CD4-positive, alpha-beta memory T cell (primary cell): ENCODE measurements at places on chromosomes 5 and 9.
A peak's percentile ranks its signal among the peaks of the same experiment; 100 is the strongest.

GRCh38 chr5:98735806-98736507, 37.5 kb upstream of the RGMB start:
- DNase-seq = no peak

- no peak for DNase-seq
Measured at GRCh38 chr9:93976973-93977372, 21.8 kb upstream of the BARX1 start.

DNA sequence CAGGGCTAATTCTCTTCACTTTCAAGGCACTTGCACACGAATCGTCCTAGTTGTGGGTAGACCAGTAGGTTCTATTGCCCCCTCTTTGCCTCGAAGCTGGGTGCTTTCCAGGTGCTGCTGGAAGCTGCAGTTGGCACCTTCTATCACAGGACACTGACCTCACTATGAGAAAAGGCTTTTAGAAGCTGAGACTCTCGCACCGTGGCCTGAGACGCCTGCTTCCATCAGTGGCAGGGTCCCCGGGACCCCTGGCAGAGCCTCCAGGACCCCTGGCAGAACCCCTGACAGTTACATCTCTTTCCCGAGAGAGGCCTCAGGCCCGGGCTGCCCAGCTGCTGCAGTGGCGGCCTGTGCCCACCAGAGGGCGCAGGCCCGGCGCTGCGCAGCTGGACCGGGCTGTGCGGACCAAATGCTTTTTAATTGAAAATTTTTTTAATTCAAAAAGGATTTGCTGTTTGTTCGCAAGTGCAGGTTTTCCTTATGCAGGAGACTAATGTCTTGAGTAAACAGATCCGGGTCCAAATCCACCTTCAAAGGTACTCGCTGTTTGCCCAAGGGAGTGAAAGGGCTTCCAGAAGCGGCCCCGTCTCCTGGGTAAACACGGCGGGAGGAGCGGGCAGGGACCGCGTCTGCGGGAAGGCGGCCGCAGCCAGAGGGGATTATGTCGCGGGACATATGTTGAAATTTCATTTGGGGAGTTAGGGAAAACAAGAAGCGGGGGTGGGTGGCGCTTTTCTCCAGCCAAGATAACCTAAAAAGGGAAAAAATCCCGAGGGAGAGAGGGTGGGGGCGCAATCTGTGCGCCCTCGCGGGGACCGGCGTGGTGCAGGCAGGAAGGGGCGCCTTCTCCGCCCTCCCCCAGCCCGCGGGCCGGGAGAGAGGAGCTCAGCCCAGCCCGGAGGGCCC, 114.5 kb upstream of the LMX1B start:
- peak; percentile 57 for DNase-seq

- DNase-seq = no peak
Measured at GRCh38 chr9:36961561-36962325, 72.3 kb downstream of the PAX5 start.

- DNase-seq = no peak
Measured at GRCh38 chr5:151063142-151063989, 17.5 kb downstream of the TNIP1 start.

- no peak for DNase-seq
Measured at GRCh38 chr9:69446496-69446895, 121.5 kb downstream of the ENTREP1 start.

DNA sequence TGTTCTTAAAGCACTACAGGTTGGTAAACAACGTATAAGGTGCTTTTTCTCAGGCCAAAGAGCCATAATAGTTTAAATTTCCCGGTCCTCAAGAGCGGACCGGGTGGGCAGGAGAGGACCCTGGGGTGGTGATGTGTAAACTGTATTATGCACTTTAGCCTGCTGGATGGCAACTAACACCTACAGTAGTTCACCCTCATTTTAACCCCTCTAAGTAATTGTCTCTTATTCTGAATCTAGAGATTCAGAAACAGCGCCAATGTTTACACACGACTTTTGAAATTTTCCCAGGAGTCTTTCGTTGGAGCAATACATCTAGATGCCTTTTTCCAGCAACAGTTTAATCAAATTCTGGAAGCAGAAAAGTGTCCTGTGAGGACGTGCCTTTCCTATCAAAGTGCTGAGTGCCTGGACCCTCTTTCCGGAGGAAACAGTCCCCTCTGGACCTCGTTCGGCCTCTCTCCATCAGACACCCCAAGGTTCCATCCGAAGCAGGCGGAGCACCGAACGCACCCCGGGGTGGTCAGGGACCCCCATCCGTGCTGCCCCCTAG, 676 bp upstream of the OCLN start:
- DNase-seq = no peak

DNA sequence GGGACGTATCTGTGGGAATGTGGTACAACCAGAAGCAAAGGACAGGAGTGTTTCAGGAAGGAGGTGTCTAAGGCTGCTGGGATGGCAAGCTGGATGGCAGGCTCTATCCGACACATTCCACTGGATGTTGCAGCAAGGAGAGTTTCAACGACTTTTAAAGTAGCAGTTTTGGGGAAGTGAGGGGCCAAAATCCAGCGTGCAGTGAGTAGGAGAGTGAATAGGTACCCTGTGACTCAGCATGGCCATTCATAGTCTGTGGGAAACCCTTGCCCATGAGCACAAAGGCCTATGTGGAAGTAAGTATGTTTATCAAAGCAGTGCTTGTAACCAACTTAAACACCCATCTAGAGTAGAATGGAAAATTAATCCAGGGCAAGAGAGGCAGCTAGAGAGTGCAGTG, 664.7 kb downstream of the ACTL7B start:
- DNase-seq = no peak
